ENCODE measurements at places on chromosomes 5 and 9.

DNA sequence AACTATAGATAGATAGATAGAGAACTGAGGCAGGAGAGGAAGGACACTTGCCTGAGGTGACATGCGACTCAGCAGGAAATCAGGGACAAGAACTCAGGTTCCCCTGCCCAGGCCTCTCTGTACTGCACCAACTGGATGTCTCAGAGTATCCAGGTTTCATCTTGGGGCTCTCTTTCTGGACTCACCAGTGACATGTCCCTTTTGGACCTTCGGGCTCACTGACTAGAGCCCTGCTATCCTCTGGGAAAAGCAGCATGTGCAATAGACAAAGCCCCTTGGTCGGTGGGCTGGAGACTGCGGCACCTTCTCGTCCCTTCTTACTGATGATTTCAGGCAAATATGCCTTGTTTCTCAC, 104.5 kb downstream of the RGS3 start:
- DNase-seq, result no peak

DNA sequence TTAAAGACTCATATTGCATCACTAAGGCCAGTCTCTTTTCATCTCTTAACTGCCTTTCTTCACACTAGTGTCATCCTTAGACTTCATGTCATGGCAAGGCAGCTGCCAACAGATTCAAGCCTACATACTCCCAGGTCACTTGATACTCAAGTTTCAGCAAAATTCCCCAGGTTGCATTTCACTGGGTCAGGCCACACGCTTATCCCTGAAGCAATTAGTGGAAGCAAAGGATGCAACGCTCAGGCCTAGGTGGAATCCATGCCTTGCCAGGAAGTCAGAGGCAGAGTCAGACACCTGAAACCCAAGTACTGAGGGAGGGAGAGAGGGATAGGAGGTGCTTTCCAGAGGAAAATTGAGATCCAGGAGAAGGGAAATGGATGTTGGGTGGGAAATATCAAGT, 28.9 kb downstream of the YIPF5 start:
- DNase-seq, result no peak

DNA sequence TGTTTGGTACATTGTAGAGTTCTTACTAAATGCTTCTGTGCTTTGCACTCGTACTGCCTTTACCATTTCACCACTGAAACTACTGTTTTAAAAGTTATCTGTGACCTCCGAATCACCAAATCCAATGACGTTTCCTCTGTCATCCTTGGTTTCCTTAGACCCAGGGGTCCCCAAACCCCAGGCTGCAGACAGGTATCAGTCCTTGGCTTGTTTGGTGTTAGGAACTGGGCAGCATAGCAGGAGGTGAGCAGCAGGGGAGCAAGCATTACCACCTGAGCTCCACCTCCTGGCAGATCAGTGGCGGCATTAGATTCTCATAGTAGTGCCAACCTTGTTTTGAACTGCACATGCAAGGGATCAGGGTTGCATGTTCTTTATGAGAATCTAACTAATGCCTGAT, 26.8 kb upstream of the APC start:
- no peak for DNase-seq

GRCh38 chr9:126705767-126706697, 92.3 kb downstream of the LMX1B start:
- DNase-seq, result peak; percentile 81

DNA sequence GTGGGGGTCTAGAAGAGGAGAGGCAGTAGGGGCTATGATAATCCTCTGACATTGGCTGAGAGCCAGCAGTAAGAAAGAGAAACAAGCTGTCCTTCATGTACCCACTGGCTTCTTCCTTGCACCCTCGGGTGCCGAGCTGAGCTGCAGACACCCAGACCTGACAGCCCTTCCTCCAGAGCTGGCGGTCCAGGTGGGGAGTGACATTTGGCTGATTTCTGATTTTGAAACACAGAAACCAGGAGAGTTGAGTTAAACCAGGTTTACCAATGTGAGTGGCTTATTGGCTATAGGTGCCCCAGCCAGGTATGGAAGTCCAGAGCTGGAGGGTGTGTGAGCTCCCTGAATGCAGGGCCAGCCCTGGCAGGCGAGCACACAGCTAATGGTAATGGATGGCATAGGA, 59.2 kb downstream of the GADD45G start:
- DNase-seq, result no peak

GRCh38 chr5:10502130-10502529, 60.5 kb downstream of the ROPN1L start:
- no peak for DNase-seq

GRCh38 chr9:97109194-97109811, 70.4 kb upstream of the CTSV start:
- DNase-seq, result peak; percentile 80

DNA sequence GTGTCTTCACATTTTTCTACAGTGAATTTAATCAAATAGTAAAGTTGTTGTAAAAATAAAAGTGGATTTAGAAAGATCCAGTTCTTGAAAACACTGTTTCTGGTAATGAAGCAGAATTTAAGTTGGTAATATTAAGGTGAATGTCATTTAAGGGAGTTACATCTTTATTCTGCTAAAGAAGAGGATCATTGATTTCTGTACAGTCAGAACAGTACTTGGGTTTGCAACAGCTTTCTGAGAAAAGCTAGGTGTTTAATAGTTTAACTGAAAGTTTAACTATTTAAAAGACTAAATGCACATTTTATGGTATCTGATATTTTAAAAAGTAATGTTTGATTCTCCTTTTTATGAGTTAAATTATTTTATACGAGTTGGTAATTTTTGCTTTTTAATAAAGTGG, 60.4 kb downstream of the MTAP start:
- DNase-seq, result no peak

- no peak for DNase-seq
Measured at GRCh38 chr9:134057307-134057657, 10.5 kb downstream of the BRD3 start.

DNA sequence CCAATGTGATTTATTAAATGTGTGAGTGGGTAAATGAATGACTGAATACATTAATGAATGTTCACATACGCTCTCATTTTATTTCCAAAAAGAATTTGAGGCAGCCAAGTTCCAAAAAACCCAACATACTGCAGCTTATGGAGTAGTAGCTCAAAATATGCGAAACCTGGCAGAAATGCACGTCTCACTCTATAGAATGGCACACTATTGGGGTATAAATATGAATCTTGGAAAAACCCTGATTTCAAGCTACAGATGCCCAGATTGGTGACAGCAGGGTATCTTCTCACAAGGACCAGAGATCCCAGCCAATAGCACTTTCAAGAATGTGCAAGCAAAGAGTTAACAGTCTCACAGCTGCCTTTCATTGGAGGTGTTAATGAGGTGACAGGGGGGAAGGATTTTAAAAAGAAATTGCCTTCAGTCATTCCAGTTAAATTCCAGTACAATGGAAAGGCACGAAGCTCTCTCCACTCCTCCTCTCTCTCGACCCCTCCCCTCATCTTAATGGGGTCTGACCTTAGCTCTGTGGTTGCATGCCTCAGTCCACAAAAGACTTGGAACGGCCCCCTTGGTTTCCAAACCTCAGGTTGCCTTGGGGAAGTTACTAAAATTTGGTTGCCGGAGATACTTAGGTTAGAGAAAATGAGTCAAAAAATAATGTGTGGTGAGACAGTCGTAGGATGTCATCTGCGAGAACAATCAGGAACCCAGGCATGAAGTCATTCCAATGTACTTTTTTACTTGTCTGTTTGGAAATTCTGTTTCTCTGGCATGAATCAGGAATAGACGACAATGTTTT, 307.4 kb downstream of the NFIB start:
- no peak for DNase-seq

DNA sequence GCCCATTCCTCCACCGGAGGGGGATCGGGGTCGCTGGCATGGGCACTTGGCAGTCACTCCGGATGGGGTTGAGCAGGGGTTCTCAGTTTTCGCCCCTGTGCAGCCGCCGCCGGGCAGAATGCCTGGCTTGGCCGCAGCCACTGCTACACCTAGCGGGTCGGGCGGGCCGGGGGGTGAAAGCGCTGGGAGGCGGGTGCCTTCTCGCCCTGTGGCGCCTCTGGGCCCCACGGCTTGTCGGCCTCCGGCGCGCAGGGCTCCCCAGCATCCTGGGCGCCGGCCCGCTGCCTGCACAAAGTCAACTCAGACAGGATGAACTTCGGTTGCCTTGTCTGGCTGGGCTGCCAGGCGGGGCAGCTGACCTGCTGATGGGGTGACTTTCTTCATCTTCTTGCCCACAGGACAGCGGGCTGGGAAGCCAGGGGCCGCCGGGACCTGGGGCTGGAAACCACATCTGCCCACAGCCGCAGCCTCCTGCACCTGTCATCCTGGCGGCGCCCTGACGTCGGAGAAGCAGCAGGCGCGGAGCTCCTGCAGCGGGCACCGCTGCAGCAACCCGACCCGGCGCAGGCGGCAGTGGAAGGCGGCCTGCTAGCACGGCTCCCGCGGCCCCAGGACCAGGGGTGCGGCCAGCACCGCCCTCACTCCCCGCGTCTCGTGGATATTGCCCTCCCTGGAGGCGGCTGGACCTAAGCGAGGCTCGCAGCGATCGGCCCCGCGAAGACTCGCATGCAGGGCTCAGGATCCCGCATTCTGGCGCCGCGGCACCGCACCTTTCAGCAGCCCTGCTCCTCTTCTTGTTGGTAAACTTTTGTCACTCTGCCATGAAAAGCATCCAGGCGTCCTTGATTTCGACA, 1.3 kb upstream of the ANKRD18A start:
- DNase-seq, result no peak

GRCh38 chr5:122400938-122401337, 88.9 kb downstream of the SNCAIP start:
- DNase-seq, result no peak

GRCh38 chr5:124996764-124997077, 250.3 kb upstream of the ZNF608 start:
- DNase-seq, result no peak

DNA sequence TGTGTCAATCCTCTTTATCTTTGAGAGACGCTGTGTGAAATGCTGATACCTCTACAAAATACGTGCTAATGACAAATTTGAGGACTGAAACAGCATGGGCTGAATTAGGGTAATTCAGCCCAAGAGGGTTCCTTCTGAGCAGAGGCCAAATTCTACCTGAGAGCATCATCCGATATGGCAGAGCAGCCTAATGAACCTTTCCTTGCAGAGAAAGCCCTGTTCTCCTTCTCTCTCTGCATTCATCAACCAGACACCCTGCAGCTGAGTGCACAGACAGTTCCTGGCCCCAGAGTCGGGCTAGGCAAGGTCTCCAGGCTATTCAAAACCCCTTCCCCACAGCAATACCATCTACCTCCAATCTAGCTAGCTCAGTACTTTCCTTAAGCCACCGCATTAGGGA, 77.9 kb downstream of the TRIM32 start:
- no peak for DNase-seq

DNA sequence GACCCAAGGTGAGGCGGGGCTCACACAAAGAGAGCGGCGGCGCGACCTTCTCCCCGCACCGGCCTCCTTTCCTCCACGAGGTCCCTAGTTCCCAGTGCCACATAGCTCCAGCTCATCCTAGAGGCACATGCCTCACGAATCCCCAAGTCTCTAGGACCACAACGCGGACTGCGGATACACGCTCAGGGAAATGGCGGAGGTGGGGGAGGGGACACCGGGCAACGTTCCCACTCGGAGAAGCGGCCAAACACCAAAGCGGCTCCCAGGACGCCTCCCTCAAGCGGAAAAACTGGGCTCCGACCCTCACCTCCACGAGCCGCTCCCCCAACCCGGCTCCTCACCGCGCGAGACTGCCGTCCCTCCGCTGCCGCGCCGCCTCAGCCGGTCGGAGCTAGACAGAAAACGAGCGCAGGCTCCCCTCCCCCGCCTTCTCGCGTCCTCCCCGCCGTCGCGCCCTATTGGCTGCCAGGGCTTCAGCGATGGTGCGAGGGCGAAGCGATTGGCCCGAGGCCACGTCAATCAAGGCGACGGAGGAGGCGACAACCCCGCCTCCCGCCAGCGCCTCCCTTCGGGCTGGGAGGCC, at the start of gene HNRNPK:
TSS of gene HNRNPK (minus strand) at position 404 of the 583 bp plus-strand sequence. CDS start 1,963 bp downstream, outside the sequence.
- DNase-seq, result peak; percentile 93

- DNase-seq, result no peak
Measured at GRCh38 chr5:161189452-161189851, 337.4 kb upstream of the ATP10B start.

GRCh38 chr9:17942498-17942897, 363.6 kb downstream of the SH3GL2 start:
- no peak for DNase-seq

DNA sequence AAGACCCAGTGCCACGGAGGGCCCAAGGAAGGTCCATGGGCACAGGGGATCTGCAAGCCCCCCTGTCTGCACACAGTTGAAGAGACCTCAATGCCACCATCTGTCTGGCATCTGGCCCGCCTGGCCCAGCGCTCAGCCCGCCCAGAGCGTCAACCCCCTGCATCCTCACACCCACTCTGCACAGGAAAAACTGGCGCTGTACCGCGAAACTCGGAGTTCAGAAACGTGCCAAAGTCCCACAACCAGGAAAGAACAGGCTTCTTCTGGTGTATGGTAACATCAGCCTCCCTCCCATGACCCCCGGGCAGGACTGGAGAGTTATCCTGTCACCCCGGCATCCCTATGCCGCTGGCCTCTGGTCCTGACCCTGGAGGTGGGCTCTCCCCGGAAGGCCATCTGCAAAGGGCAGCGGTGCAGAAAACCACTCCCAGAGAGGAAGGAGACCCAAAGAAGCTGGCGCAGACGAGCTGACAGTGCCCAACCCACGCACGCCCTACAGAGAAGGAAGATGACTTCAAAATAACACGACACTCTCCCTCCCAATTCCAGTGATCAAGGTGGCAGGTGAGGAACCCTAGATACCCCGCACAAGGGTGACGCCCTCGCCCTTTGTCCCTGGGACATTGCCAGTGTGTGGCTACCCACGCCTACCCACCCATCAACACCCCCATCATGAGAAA, 18.9 kb downstream of the VAV2 start:
- DNase-seq, result no peak

DNA sequence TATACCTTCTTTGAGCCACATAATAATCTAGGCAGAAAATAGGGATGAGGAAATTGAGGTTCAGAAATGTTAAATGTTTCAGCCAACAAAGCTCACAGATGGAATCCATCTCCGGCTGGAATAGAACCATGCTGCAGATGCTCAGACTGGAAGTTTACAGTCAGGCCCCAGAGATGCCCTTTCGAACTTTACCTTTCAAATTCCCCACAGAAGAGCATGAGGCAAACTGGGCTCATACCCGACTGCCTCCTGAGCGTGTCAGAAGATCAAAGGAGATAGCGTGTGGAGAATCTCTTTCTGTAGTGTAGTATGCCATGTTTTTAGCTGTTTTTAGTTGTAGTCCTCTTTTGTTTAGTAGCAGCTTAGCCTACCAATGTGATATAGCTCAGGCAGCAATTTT, 72.0 kb upstream of the DAP start:
- DNase-seq, result no peak

- no peak for DNase-seq
Measured at GRCh38 chr9:69822116-69822750, 1.6 kb downstream of the CFAP95 start.

- DNase-seq, result no peak
Measured at GRCh38 chr9:128120061-128120740, 7.3 kb downstream of the PTGES2 start.

- DNase-seq, result peak; percentile 35
Measured at GRCh38 chr9:97046228-97046627, 7.3 kb upstream of the CTSV start.

All from T47D (cell line).